Pulmonary artery endothelial cell (primary cell): ENCODE measurements at places on chromosomes 1 and 21. TPM values are rescaled to one million over a fixed set of nuclear protein-coding genes. Genes with fewer than 3 reads are reported as not detected.

GRCh38 chr1:176559474-176559873 lies 96.5 kb downstream of the PAPPA2 start:
- DNase-seq = no peak

DNA sequence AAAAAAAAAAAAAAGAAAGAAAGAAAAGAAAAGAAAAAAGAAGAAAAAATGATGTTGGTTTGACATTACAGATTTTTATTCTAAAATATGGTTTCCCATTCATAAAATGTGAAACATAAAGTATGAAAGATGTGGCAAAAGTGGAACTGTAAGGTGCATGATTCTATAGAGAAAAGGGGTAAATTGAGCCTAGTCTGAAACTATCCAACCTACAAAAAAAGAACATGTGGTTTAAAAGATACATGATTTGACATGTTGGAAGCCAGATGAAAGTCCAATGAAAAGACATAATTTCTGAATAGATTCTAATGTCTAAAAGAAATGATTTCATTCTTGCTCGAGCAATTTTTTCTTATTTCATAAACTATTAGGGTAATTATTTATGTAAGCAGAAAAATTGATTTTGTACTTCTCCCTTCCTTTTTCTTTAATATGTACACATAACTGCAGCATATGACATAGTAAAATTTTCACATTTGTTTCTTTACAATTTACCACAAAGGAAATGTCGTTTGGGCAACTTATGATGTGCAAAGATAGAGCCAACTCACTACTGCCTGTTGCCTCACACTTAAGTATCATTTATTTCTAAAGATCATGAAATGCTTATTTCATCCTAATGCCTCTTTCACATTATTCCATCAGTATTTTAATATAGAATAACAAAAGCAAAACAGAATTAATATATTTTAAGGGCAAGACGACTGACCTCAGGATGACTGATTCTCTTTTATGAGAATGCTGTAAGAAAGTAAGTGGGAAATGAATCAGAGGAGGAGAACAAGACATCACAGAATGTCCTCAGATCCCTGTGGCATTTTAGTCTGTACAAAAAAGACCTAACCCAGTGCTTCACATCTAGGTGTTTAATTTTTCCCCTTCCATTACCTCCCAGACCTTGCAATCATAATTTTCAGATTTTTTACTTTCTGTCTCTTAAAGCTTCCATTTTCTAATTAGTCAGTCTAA lies 165.8 kb upstream of the HMCN1 start:
- DNase-seq = no peak

DNA sequence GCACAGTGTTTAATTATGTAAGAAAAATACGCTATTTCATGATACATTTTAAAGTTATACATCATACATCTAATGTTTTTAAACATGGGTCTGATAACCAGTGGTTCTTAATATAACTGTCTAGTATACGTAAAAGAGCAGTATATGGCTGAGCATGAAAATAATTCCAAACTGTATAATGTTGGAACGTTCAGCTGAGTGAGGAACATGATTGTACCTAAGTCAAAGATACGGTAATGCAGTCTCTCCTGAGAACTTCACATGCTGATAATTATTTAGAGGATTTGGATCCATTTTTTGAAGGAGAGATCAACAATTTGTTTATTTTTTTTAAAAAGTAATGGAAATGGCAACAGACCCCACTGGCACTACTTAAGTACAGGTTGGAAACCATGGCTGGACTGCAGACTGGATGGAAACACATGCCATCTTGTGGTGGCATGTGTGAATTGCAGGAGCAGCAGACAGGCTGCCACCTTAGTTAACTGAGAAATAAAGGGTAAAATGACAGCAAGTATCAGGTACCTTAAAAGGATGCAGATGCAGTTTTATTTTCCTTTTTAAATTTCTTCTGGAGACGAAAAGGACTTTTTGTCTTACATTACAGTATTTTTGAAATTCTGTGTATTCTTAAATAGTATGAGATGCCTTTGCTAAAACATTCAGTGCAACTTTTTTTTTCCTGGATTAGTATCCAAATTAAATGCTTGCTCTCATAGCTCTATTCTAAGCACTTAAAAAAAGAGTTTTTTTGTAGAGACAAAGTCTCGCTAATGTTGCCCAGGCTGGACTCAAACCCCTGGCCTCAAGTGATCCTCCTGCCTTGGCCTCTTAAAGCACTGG lies 73.8 kb downstream of the MTR start:
- peak; percentile 44 for DNase-seq

DNA sequence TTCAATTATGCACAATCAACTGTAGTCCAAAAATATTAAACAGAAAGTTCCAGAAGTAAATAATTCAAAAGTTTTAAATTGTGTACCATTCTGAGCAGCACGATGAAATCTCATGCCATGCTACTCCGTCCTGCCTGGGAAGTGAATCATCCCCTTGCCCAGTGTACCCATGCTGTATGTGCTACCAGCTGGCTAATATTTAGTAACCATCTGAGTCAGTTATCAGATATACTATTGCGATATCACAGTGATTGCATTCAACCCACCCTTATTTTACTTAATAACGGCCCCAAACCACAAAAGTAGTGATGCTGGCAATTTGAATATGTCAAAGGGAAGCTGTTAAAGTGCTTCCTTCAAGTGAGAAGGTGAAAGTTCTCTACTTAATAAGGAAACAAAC lies 56.2 kb downstream of the EVI5 start:
- DNase-seq = no peak

DNA sequence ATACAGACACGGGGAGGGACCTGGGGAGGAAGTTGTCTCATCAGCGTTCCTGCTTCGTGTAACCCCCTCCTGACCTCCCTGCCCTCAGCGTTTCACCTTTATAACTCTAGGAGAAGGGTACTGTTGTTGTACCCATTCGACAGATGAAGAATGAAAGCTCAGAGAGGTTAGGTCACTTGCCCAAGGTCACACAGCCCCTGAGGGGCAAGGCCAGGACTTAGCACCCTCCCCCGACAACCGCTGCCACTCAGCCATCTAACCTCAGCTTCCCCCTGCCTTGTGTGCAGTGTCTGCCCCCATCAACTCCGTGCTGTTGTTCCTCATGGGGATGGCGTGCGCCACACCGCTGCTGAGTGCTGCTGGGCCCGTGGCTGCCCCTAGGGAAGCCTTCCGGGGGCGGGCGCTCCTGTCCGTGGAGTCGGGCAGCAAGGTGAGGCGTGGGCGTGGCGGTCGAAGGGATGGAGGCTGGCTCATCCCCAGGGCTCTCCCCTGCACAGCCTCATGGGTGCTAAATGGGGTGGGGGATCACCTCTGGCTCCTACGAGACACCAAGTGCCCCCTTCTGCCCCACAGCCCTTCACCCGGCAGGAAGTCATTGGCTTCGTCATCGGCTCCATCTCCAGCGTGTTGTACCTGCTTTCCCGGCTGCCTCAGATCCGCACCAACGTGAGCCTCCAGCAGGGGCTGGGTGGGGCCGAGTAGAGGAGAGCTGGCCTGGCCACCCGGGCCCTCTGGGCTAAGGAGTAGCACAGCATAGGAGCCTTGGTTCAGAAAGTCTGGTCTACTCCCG lies 14.0 kb downstream of the SLC66A1 start:
- no peak for DNase-seq

- no peak for DNase-seq
Observed at GRCh38 chr1:173149887-173150286, 57.2 kb downstream of the TNFSF4 start.

DNA sequence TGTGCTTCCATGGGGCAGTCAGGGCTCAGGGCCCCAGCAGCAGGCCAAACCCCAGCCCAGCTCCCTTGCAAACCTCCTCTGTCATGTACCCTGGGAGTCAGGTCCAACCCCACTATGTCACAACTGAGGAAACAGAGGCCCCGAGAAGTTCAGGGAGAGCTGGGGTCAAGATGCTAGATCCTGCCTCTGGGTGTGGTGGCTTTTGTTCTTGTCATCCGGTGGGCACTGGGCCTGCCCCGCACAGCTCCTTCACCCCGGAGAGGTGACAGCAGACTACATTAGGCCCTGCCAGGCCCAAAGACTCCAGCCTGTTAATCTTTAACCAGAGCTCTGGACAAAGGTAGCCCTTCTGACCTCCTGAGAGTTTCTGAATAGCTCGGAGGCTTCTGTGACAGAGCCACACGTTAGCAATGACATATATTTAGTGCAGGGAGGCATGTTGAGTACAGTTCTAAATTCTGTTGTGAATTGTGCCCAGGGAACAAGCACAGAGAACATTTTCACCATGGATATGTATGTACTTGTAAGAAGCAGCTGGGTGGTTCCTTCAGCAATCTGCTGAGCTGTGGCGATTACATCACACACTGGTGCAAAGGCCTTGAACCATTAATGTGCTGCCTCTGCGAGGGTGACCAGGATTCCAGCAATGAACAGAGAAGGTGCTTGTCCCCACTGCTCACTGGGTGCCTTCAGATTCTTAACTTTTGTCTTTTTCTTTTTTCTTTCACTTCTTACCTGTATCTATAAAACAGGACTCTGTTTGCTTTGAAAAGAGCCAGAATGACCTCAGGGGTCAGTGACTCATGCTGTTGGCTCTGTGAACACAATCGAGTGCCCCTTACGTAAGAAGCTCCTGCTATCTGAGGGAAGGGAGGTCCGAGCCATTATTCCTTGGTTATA lies 102.8 kb downstream of the RHOU start:
- DNase-seq = peak; percentile 74

DNA sequence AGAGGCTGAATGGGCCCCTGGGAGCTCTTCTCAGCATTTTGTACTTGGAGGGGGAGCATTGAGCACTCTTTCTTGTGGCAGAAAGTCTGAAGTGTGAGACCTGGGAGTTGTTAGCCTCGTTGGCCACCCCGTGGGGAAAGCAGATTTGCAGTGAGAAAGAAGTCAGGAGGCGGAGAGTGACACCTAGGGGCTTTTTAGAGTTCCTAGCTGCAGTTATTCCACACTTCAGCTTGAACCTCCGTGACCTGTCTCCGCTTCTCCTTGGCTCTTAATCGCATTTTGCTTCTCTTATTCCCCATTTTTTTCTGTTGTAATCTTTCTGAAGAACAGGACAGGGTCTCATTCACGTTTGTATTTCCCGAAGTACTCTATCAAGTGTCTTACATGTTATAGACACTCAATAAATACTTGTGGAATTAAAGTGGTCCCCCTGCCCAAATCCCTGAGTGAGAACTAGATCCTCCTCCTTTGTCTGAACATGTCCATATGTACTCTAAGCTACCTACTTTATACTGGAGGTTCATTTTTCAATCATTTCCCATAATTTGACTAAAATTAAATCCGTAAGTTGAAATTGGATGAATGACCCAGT lies 14.5 kb upstream of the C1orf141 start:
- DNase-seq = peak; percentile 37

DNA sequence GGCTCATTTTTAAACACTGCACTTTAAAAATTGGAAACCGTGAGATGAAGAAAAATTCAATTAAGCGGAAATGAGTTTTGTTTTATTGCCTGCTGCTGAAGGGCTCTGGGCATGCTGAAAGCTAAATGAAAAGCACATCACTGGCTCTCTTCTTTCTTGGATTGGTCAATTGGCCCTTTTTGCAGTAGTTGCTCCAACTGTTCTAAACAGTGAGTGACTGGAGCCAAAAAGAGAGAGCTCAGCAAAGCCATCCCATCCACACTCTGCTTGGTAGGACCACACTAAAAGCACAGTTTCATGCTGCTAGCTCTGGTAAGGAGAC lies 48.1 kb downstream of the LHX4 start:
- no peak for DNase-seq

GRCh38 chr1:198175423-198176170 lies 18.8 kb downstream of the NEK7 start:
- no peak for DNase-seq

DNA sequence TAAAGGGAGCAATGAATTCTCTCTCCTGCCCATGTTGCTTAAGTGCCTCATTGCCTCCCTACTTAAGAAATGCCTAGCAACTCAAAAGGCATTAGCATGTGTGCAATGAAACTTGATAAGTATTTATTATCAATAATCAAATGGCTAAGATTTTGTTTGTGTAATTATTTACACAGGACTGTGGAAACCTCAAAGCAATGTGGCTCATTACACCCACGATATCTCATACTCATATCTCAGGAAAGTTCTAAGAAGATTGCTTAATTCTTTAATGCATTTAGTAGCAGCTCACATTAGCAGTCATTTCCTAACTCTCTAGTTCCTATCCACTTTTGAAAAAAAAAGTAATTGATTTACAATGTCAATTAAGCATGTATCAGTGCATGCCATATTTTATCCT lies 253.3 kb downstream of the DUSP10 start:
- DNase-seq = no peak

GRCh38 chr1:41749991-41750745 lies 168.6 kb downstream of the HIVEP3 start:
- DNase-seq = no peak

DNA sequence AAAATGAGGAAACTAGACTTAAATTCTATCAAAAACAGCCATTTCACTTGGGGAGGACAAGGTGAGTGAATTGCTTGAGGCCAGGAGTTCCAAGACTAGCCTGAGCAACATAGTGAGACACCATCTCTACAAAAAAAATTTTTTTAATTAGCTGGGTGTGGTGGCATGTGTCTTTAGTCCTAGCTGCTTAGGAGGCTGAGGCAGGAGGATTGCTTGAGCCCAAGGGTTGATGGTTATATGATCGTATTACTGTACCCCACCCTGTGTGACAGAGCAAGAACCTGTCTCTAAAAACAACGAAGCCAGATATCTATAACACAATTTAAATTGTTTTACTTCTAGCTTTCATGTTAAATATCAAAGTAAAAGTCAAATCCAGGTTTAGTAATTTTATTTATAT lies 126.1 kb upstream of the HP1BP3 start:
- DNase-seq = no peak

NOTCH2 gene
- total RNA-seq = 42.9 and 52.1 TPM in 2 replicates

ARMH1 gene
- total RNA-seq = not detected in 2 replicates

ANKRD45 gene
- total RNA-seq = 0.20 and 0.49 TPM in 2 replicates

NFYC gene
- total RNA-seq = 15.0 and 24.0 TPM in 2 replicates

TNNI3K gene
- 0.20 TPM in 1 of 2 replicates, not detected in the other for total RNA-seq
